ENCODE measurements at places on chromosomes 7 and 10.

GRCh38 chr7:69550991-69551390, 47.3 kb upstream of the AUTS2 start:
- DNase-seq, result no peak

GRCh38 chr7:47190462-47190861, 391.4 kb downstream of the TNS3 start:
- DNase-seq, result no peak

DNA sequence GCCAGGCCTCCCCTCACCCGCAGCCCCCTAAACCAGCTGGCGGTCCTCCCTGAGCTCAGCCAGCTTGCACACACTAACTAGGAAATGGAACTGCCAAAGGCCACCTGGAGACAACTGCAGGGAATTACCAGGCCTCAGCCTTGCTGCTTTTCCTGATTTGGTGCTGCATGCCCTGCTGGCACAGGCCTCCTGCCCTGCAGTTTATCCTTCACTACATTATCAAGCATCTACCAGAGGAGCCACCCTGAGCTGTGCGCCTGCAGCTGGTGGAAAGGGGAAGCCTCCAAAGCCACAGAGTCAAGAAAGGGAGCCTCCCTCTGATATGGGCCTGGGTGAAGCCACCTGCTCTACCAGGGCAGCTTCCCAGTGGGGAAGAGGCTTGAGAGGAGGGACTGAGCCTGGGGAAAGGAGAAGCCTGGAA, 139.8 kb downstream of the GRID1 start:
- no peak for DNase-seq

DNA sequence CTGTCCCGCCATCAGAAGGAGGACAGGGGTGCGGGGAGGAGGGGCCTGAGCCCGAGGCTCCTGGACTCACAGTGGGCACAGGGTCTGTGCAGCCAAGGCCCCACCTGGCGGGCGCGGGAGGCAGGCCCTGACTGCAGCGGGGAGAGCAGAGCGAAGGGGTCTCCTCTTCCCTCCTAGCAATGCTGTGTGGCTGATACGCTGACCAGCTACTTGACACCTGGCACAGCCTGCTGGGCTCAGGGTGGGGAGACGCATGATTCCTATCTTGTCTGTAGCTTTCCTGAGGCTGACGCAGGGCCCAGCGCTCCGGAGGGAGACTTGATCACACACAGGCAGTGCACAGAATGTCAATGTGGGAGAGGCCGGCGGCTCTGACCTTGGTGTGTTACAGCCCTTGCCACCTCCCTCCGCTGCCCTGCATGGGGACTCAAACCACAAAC, 174.9 kb downstream of the ELFN1 start:
- no peak for DNase-seq

- no peak for DNase-seq
These were observed 181.2 kb upstream of the PRSS58 start for GRCh38 chr7:142438923-142439515.

DNA sequence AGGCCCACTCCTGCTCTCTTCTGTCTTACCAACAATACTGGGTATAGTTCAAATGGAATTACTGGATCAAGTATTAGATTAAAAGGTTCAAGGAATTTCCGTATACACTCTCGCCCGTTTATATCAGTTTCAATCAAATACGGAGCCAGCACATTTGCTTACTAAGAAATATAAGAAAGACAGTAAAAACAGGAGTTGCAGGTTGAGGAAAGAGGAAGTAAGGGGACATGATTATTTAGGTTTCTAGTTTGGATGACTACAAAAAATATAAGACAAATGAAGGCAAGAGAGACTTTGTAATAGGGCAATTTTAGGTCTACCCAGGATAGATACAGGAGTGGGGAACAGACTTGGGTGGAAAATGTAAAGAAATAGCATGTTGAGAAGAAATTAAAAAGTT, 109.9 kb upstream of the ABI1 start:
- DNase-seq, result no peak

DNA sequence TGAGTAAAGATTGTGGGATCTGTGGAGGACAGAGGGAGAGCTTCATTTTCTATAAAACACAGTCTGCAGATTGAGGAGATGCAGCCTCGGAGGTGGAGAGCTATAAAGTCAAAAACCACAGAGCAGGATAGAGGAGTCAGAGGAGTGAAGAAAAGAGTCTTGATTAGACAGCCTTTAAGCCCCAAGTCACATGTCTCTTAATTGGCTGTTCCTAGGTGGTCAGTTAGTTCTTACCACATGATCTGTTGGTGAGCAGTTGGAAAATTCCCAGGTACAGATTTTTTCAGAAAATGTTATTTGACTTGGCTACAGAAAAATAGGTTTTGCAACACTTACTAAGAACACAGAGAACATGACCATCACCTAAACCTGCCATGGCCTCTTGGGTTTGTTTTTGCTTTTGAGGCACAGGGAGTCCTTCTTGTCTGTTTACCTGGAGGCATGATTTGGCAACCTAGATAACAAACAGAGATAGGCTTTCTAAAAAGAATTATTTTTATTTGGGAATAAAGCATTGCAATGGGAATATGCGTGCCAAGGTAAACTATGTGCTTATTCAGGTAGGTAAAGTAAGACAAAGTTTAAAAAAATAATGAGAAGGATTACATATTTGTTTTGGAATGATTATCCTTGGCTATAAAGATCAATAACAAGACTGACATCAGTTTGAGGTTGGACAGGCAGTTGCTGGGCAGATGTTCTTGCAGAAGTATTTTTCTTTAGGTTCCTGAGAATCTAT, 604 bp upstream of the CYP3A43 start:
- DNase-seq, result no peak

DNA sequence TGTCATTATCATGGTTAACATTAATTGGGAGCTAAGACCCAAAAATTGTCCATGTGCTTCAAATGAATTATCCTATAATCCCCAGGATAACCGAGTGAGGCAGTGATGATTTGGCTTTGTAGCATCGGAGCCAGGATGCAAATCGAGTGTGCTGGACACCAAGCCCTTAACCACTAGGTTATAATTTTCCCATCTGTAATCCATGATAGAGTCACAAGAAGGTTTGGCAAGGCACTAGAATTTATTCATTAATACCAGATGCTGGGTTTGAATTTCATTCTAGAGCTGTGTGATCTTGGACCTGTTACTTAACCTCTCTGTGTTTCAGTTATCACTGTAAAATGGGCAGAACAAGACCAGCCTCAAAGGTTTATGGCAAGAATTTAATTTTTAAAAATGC, 21.0 kb upstream of the ITGB1 start:
- DNase-seq, result no peak

GRCh38 chr7:113301983-113302382, 183.6 kb upstream of the SMIM30 start:
- no peak for DNase-seq

DNA sequence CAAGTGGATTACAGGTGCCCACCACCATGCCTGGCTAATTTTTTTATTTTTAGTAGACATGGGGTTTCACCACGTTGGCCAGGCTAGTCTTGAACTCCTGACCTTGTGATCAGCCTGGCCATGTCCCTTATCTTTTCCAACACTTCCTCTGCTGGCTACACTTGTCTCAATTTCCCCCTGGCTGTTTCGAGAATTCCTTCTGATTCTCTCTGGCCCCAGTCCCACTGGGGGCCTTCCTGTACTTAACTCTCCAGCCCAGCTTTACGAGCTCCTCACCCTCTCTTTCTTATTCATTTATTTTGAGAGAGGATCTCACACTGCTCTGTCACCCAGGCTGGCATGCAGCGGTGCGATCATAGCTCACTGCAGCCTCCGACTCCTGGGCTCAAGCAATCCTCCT, 8.5 kb downstream of the EPHB4 start:
- no peak for DNase-seq

DNA sequence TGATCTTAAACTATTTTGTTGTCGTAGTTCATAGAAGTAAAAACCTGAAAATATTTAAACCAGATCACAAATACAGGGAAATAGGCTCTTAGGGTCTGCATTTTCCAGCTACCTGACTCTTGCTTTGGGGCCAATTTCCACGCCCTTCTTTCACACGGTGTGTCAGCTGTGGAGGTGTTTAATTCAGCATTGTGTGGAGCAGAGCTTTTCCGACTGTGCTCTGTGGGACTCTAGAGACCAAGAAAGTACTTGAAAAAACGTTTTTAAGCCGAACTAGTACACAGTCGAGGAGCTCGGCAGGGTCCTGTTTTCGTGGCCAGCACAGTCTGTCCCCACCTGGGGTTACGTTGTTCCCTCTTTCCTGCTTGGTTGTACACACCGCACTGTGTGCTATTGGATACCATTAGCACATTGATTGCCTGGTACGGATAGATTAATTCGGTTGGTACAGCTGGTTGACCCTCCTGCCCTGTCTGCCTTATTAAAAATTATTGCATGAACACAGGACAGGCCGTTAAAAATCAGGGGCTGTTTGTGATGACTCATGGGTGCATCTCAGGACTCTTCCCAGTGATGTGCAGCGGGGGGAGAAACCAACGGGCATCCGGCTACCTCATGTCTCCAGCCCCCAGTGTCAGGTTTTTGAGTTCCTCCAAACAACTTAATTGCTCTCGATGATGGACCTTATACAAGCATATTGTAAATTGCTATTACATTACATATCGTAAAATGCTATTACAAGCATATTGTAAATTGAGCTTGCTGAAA, 80.7 kb upstream of the BTBD16 start:
- no peak for DNase-seq

DNA sequence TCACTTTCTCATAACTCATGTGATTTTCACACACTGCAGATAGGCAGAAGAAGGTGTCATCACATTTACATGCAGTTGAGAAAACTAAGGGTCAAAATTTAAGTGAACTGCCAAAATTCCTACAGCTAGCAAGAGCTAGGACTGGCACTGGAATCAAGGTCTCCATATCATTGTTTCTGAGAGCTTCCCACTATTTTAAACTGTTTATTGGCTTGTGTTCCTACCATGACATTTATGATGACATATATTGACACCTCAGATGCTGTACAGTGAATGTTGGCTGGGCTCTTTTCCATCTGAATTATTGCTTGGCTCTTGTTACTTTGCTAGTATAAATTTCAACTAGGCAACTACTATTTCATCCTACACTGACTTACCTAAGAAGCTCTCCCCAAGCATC, 2.0 kb downstream of the THSD7A start:
- DNase-seq, result no peak

DNA sequence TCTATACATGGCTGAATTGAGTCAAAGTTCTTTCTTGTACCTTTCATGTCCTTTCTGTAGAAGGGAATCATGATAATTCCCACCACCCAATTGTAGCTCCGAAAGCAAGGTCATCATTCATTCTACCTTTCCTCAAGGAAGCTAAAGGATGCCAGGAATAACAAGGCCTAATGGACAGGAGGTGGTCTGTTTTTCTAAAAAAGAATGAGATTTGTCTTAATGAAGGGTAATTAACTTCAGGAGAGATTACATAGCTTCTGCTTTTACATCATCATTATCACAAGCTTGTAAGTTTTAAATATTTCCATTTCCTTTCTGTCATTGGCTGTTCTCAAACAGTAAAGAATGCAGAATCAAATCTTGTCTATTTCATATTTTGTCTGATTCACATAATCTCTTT, 249.5 kb upstream of the SORCS1 start:
- DNase-seq, result no peak

- DNase-seq, result no peak
These were observed 461.4 kb upstream of the POT1 start for GRCh38 chr7:125390981-125391380.

DNA sequence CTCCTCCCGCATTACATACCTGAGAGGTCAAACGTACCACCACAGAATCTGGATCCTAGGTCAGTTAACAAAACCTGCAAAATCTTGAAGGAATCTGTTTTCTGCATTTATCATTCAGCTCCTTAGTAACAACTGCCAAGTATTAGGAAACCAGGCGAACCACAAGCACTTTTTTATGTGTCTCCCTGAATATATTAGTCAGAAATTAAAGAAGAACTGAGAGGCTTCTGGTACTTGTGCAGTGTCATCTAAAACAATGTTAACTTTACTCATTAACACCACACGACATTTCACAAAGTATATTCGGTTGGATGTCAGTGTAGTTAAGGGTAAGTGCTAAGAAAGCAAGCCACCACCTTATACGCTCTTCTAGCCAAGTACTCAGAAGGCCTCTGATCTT, 2.5 kb downstream of the CCDC6 start:
- no peak for DNase-seq

GRCh38 chr7:29886827-29887226, 80.5 kb downstream of the WIPF3 start:
- DNase-seq, result no peak

DNA sequence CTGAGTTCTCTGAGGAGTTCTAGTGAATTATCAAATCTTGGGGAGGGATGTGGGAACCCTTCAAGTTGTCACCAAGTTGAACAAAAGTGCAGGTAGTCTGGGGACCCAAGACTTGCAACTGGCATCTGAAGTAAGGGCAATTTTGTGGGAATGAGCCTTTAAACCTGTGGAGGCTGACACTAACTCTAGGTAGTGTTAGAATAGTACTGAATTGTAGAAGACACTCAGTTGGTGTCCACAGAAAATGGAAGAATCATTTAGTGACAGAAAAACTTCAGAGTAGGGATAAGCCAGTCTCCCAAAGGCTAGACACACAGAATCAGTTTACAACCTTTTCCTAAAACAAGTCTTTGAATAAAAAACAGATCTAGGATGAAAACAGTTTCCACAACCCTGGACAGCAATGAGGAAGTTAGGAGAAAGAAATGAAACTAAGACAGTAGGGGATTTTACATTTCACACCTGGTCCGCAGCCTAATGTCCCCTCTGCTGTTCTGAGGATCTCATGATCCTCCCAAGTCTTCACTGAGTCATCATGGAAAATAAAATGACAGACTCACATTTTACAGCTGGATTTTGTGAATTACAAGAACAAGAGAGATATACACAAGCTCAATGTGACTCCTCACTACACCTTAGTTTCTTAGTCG, 23.0 kb upstream of the ING3 start:
- peak; percentile 51 for DNase-seq

GRCh38 chr10:21524131-21524525, 1.4 kb downstream of the SKIDA1 start:
- no peak for DNase-seq

DNA sequence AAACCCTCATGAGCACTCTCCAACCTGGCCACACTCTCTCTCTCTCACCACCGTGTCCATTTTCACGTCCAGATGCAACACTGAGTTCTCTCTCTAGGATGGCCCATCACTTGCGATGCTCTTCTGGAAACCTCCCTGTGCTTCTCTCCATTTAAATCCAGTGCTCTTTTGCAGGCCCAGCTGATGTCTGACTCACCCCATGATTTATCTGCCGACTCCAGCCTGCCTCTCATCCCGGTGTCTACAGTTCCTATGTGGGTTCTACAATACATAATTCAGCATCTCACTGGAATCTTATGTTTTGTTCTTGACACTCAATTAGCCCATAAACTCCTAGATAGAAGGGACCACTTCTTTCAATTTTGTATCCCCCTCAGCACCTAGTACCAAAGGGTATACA, 5.0 kb downstream of the TPK1 start:
- no peak for DNase-seq

DNA sequence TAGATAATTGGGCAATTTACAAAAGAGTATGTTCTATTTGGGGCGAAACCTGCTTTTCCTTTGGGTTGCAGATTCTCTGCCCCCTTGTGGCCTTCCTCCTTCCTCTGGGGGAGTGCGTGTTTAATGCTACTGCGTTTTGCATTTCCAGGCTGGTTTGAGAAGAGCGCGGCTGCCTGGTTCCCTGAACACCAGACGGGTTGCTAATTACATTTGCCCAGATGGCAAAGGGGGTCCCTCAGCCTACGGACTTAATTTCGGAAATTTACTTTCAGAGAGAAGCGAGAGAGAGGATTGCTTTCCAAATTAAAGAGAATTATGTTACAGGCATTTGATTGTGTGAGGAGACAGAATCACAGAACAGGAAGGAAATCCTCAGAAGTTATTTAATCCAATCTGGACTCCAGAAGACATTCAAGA, 91.9 kb upstream of the JAZF1 start:
- DNase-seq, result peak; percentile 76

- no peak for DNase-seq
These were observed 10.2 kb downstream of the PRLHR start for GRCh38 chr10:118585234-118585633.

All from B cell (primary cell).